GM12864 (cell line): ENCODE measurements at places on chromosomes 11 and 22.

- DNase-seq, result no peak
Observed at GRCh38 chr22:35986088-35986487, 42.5 kb downstream of the RBFOX2 start.

DNA sequence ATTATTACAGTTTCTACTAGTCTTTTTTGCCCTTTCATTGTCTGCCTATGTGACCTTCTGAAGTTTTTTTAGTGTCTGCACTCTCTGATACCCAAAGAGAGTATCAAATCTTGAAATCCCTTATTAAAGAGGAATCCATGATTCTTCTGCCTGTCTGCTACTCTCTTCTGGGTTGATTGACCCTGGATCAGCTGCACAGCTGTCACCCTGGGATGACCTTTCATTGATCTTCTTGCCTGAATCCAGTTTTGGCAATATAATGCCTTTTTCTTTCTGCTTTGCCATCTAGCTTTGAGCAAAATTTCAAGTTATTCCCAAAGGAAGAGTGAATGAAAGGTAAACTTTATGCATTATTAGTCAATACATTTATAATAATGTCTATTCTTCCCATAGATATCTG is 32.6 kb downstream of the NCAM1 start:
- no peak for DNase-seq

GRCh38 chr22:39732625-39733024 is 160.9 kb downstream of the ENTHD1 start:
- no peak for DNase-seq

GRCh38 chr11:86508604-86509587 is 134.2 kb downstream of the CCDC81 start:
- DNase-seq, result no peak
